Substantia nigra (tissue), 51 donors: ENCODE measurements at places on chromosomes 7 and 10.

GRCh38 chr10:73850863-73851461, 23.4 kb downstream of the CAMK2G start:
- no peak for DNase-seq

- no peak for DNase-seq
These were observed 12.5 kb upstream of the SRGN start for GRCh38 chr10:69075431-69075830.

DNA sequence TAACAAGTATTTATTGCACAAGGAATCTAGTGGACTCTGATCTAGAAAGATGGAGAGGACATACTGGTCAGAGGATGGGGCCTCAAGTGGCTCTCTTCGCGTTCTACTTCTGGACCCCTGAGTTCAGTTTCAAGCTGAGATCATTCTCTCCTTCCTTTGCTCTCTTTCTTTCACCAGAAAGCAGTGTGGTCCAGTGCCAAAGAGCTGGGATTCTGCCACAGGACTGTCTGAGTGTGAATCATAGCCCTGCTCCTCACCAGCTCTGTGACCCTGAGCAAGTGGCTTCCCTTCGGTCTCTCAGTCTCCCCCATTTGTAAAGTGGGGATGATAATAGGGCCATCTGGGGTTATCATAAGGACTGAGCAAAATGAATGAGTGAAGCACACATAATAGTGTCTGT, 715.2 kb downstream of the SUGCT start:
- no peak for DNase-seq

DNA sequence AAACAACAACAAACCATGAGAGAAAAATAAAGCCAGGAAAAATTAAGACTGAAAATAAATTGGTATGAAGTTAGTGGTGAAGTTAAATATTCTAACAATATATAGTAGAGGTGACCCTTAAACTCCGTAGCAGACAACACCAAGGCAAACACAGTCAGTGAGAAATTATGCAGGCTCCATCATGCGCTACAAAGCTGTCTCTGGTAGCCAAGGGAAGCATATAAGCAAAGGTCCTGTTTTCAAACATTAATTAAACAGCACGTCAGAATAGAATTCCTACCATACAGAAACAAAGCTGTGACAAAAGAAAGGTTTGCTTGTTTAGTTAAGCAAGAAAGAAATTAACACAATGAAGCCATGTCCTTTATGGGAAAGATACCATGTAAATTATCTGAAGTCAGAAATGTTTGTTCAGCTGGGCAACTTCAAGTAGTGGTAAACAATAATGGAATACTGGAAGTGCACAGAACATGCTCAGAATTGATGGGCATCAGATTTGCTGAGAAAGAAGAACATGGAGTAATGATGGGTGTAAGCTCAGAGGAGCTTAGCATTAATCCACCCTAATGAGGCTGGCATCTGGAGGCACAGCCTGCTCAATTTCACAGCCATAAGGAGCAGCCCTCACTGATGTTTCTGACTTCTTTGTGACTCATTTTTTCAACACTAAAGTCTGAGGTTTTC, 75.7 kb downstream of the IGF2BP3 start:
- DNase-seq: no peak

- no peak for DNase-seq
These were observed 5.0 kb downstream of the MYO1G start for GRCh38 chr7:44973610-44974401.

GRCh38 chr10:131933696-131934086, 32.9 kb downstream of the PPP2R2D start:
- no peak for DNase-seq

GRCh38 chr10:2881720-2882620, 185.4 kb upstream of the PFKP start:
- DNase-seq: no peak

GRCh38 chr7:155021699-155022145, 18.8 kb upstream of the PAXIP1 start:
- no peak for DNase-seq

DNA sequence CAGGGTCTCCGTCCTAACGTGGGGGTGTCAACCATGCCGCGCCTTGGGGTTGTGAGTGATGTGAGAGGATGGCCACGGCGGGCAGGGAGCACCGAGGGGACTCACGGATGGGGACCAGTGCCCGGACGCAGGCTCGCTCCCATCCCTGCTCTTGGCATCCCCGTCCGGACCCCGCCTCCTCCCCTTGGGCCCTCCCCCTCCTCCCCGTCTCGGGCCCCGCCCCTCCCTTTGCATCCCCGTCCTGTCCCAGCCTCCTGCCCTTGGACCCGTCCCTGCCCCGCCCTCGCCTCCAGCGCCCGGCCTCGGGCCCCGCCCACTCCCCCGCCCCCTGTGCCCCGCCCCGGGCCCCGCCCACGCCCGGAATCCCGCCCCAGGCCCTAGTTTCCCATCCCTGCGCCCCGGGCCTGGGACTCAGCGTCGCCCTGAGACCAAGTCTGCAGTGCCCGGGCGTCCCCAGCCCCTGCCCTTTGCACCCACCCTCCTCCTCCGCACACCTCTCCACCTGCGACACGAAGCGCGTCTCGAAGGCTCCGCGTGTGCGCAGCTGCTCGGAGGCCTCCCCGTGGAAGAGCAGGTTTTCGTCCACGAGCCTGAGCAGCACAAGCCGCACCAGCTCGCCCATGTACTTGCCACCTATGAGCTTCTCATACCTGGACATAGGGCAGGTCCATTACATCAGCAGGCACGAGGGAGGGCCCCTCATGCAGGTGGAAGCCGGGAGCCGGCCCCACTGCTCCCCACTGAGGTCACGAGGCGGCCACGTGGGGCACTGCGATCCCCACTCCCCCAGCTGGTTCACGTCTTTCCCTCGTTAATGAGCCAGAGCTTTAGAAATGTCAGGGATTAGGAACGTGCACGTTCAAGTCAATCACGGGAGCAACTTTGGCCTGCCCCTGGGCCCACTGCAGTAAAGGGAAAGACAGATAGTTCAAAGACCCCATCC, 5.1 kb upstream of the MYL7 start:
- DNase-seq: peak; percentile 47

DNA sequence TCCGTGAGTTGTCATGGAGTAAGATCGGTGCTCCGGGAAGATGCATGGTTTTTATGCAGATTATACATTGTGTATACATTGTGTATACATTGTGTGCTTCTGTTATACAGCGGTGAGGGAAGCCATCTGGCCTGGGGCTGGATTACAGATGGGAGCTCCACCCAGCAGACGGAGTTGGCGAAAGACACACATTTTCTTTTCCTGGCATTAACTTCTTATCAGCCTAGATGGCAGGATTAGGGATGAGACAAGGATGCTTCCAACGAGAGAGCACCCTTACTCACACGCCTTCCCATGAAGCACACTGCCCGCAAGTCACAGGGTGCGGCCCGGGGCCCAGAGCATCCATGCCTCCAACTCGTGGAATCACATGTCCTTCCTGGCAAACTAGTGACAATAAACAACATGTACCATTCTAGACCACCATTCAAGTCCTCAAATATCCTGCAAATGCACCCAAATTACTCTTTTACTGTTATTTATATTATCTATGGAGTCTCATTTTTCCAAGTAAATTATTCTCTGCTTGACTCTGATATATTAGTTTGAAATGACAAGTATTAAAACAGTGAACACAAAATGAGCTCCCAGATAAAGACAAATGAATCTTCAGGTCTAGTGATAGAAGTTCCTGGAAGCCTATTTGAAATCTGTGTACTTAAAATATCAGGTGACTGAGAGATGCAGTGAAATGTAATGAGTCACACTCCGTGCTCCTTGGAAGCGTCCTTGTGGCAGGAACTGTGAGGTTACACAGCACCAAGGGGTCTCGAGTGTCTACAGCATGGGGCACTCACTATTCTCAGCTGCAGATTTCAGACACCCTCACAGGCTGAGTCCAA, 29.8 kb upstream of the PPP2R2D start:
- no peak for DNase-seq

DNA sequence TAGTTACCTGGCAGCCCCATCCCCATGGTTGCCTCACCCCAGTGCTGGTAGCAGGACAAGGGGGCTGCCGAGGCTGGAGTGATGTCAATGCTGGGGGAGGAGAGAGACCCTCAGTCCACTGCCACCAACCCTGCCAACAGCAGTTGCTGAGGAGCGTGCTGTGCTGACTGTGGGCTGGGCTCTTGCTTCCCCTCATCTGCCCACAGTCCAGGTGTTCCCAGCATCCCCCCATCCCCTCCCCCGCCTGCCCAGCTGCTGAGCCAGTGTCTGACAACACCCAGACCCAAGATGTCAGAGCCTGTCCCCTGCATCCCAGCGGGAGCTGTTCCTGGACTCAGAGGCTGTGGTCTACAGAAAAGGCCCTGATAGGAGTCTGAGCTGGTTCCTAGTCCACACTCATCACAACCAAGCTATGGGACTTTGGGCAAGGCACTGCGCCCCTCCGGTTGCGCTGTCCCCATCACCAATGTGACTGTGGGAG, 14.6 kb upstream of the PSAP start:
- DNase-seq: no peak

DNA sequence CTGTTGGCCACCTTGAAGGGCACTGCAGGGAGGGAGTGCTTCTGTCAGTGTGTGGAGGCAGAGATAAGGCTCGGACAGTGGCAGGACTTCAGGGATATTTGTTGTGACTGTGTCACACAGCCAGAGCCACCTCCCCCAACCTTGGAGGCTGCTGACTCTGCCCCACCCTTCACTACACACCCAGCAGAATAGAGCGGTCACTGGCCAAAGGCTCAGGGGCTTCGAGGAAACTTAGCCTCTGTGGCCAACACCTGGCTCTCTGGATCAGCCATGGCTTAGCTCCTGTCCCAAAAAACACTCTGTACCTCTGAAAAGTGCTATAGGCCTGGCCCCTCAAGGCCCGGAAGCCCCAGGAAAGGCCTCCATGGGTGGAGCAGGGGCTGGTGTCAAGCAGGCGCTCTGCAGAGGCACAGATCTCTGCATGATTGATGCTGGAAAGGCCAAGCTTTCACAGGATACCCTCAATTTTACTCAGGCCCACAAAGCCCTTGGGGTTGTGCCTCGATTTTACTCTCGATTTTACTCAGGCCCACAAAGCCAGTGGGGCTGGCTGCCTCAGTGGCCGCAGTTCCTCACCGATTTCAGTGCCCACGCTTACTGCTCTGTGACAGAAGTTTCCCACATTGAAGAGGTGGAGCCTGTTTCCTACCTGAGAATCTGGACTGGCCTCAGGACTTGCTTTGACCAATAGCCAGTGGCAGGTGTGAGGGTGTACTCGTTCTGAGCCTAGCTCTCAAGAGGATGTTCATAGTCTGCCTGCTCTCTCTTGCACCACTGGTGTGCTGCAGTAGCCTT, 113.2 kb upstream of the GPR26 start:
- no peak for DNase-seq

DNA sequence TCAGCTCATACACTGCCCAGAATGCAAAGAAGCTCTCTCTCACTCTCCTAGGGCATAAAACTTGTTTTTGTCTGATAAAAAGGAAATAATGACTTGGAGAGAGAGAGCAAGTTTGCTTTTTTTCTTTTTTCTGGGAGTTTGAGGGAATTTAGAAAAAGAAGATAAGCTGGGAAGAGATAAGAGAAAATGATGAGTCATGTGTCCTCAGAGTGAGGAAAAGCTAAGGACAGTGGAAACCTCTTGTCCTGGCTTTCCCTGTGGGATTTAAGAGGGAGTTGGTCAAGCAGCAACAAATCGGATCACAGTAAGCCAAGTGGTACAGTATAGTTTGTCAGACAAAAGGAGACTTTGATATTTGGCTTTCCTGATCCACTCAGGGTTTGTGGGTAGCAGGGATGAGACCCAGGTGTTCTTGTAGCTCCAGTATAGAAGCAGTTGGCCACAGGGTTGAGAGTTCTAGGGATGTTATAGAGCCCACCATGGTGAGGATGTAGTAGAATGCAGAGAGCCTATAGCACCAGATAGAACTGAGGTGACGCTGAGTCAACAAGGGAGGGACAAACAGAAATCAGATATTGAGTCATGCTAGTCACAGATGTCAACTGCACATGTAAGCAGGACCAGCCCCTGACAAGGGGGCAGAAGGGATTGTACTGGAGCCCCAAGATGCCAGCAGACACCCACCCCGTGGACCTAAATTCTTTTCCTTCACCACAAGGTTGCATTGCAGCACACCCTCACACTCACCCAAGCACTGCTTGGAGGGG, 219.3 kb upstream of the TAC1 start:
- DNase-seq: no peak

DNA sequence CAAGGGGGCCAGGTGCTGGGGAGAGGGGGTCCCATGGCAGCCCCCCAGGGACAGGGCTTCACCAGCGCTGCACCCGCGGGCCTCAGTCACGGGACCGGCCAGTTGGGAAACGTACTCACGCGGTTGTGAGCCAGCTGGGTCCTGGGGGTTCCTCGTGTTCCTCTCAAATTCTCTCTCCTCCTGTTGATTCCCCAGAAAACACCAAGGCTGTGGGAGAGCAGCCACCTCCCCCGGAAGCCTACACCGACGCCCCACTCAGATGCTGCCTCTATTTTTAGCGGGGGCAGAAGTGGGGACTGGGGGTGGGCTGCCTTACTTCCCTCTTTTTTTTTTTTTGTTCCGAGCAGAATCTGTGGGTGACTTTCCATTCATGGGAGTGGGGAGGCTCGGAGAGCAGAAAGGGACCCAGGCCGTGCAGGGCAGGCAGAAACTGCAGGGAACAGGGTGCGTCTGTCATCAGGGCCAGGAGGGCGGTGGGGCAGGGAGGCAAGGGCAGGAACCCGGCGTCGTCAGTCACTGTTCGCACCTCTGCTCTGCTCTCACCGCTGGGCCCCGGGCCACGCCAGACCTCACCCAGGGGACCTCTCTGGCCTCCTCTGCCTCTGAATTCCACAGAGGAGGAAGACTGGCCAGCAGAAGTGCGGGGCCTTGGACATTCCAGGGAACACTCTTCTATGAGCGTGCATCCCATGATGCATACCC, 63.1 kb downstream of the CARD11 start:
- DNase-seq: no peak
